ENCODE measurements at places on chromosomes 12 and 14.

DNA sequence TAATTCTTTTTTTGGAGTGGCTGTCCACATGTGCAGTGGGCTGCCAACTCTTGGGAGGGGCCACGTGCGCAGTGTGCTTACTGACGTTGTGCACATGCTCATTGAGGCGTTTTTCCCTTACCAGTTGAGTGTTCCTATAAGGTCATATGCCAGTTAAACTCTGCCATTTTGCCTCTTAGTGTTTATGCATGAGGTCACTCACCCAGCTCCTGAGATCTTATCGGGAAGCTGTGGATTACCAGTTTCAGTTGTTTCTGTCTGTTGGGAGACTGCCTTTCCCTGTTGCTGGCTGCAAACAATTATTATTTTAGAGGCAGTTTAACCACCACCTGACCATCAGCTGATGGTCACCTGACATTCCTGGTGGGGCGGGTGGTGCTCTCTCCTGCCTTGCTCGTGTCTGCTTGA lies 16.1 kb upstream of the KIF21A start:
- DNase-seq: no peak

- DNase-seq: no peak
Measured at GRCh38 chr12:121252712-121253345, 42.9 kb downstream of the P2RX4 start.

GRCh38 chr14:30990770-30991169 lies 34.7 kb upstream of the AP4S1 start:
- DNase-seq: no peak

GRCh38 chr12:25495331-25496097 lies 57.6 kb downstream of the LMNTD1 start:
- no peak for DNase-seq

GRCh38 chr14:103534576-103535061 lies 5.6 kb downstream of the TRMT61A start:
- no peak for DNase-seq

- DNase-seq: no peak
Measured at GRCh38 chr14:97602438-97603117, 805.4 kb downstream of the VRK1 start.

DNA sequence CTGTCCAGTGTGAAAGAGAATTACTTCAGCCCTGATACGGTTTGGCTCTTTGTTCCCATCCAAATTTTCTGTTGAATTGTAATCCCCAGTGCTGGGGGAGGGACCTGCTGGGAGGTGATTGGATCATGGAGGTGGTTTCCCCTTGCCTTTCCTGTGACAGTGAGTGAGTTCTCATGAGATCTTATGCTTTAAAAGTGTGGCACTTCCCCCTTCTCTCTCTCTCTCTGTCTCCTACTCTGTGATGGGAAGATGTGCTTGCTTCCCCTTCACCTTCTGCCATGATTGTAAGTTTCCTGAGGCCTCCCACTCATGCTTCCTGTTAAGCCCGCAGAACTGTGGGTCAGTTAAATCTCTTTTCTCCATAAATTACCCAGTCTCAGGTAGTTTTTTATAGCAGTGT lies 5.5 kb upstream of the SLC15A5 start:
- DNase-seq: no peak

DNA sequence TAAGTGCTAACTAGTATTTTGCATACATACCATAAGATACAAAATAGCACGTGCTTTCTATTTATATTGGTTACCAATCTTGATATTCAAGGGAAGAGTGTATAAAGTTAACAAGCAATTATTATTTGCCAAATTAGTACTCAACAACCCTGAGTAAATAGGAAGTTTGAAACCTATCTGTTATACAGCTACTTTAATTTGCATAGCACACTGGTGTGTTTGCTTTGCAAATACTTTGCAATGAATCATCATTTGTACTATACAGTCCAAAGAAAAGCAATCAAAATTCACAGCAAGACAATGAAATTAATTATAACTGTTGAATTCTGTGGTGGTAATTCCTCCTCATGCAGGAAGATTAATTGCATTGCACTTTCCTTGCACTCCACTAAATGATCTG lies 469.1 kb downstream of the PRKD1 start:
- no peak for DNase-seq

All from NCI-H2029 (cell line).